Smooth muscle cell of trachea (primary cell): ENCODE measurements at places on chromosomes 5 and 9. TPM values are rescaled to one million over a fixed set of nuclear protein-coding genes. Genes with fewer than 3 reads are reported as not detected.

Gene ZFP37
- total RNA-seq: 3.0 and 5.2 TPM in 2 replicates

Gene LAMC3
- total RNA-seq: 0.29 and 0.33 TPM in 2 replicates

Gene PCDHAC1
- under 0.01 TPM in 2 replicates for total RNA-seq

Gene STING1
- 58.9 and 67.6 TPM in 2 replicates for total RNA-seq

Gene FCN1
- not detected in 2 replicates for total RNA-seq

Gene BTNL9
- not detected in 2 replicates for total RNA-seq

Gene SLCO6A1
- not detected in 2 replicates for total RNA-seq

Gene LRRC70
- total RNA-seq: 0.50 and 1.3 TPM in 2 replicates

Gene OR1Q1
- not detected in 2 replicates for total RNA-seq

Gene FRMD3
- 0.44 and 1.2 TPM in 2 replicates for total RNA-seq

Gene NTRK2
- 0.15 and 0.17 TPM in 2 replicates for total RNA-seq

Gene PCSK1
- 0.15 and 0.17 TPM in 2 replicates for total RNA-seq

Gene PSAT1
- total RNA-seq: 35.9 and 43.5 TPM in 2 replicates

Gene ZNF483
- 1.8 and 2.8 TPM in 2 replicates for total RNA-seq

Gene PCDHA10
- under 0.01 and 0.17 TPM in 2 replicates for total RNA-seq

Gene KCNMB1
- not detected in 2 replicates for total RNA-seq

Gene DPM2
- 9.6 and 11.9 TPM in 2 replicates for total RNA-seq

Gene NEUROG1
- total RNA-seq: not detected in 2 replicates

Gene PCDHA4
- total RNA-seq: 0.29 and 0.33 TPM in 2 replicates

Gene STC2
- total RNA-seq: 113 and 464 TPM in 2 replicates

Gene CATSPER3
- total RNA-seq: 0.17 TPM in 1 of 2 replicates, not detected in the other

Gene BRINP1
- total RNA-seq: under 0.01 TPM in 2 replicates

Gene MORN5
- total RNA-seq: not detected in 2 replicates

Gene C5orf63
- 2.5 TPM in 2 replicates for total RNA-seq

Gene DEPDC1B
- 1.7 and 7.4 TPM in 2 replicates for total RNA-seq

Gene WWC1
- 0.58 and 2.3 TPM in 2 replicates for total RNA-seq

Gene TAF1L
- total RNA-seq: under 0.01 TPM in 2 replicates

Gene ECM2
- 5.7 and 6.1 TPM in 2 replicates for total RNA-seq

Gene FRRS1L
- under 0.01 and 0.50 TPM in 2 replicates for total RNA-seq
